K562 (cell line): ENCODE measurements at places on chromosomes 7 and 10. TPM values are rescaled to one million over a fixed set of nuclear protein-coding genes. Genes with fewer than 3 reads are reported as not detected.

DNA sequence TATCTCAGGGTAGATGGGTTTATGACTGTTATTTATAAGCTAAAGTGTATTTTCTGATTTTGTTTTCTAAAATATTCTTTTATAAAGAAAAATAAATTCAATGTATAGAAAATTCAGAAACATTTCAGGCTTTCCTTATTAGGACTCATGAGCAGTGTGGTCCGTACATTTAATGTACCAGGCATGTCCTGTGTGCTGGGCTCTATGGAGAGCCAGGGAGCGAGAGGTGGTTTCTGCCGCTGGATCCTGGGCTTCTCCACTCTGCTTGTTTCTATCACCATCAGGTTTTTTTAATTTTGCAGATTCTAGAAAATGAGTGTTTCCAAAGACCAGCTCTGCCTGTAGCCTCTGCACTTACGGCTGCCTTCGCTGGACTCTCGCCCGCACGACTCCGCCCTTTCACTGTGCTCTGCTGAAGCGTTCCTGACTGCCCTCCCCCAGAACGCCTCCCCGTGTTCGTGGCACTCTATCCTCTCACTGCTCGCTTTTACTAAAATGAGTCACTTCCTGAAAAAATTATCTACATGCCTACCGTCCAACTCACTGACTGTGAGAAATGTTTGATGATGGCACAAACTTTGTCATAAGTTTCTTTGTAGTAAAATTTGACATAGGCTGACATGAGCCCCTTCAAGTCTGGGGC is 188.5 kb downstream of the ZMYND11 start:
- no peak for DNase-seq

GRCh38 chr10:89706011-89706410 is 4.6 kb downstream of the KIF20B start:
- DNase-seq, result no peak

- DNase-seq, result no peak
Observed at GRCh38 chr7:155710530-155710929, 66.1 kb downstream of the RBM33 start.

DNA sequence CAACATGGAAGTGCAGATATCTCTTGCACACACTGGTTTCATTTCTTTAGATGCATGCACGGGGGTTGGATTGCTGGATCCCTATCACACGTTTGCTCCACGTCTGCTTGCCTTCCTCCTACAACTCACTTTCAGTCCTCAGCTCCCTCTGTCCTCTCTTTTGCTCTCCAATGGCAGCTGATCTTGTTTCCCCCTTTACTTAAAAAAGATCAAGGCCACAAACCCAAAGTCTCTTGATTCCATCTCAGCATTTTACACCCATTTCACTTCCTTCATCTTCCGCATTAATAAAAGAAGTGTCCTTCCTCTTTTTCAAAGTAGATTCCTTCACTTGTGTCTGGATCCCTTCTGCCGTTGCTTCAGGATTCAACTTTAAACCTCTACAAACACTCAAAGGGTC is 245.2 kb downstream of the DOCK4 start:
- DNase-seq, result no peak

DNA sequence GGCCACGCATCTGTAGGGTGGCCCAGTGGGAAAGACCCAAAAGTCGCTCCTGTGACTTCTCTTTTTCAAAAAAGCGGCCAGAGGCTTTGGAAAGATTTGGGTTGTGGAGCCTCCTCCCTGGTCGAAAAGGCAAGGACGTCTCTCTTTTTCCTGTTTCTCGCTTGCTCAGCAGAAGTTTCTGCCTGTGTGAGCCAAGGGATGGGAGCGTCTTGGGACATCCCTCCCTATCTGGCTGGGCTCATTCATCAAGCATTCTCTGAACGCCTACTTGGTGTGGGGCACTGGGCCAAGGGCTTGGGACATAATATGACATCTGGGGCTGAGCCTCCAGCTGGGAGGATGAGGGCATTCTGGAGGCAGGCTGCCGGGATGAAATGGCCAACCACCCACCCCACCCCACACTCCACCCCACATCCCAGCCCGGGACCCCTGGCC is 120.9 kb downstream of the C10orf105 start:
- no peak for DNase-seq

- no peak for DNase-seq
Observed at GRCh38 chr7:117123311-117123926, 170.1 kb downstream of the ST7 start.

GRCh38 chr10:113153493-113154102 is 203.6 kb downstream of the TCF7L2 start:
- no peak for DNase-seq

DNA sequence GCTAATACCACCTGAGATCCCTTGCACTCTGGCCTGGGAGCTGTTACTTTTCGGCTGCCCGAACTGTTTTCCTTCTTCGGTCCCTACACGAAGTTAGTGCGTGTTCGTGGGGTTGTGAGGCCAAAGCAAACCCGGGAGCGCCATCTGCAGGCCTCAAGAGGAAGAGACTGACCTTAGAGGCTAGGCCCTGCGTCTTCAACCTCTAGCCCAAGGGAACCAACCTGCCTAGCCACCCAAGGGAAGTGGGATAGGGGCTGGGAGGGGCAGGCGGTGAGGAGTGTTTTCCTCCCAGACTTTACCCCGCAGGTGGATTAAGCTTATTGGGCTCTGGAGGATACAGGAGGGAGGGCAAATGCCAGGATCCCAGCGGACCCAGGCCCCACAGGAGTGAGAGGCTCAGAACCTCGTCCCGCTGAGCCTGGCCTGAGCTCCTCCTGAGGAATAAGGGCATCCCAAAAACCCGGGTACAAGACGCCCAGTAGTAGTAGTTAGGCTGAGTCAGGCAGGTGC is 1.7 kb upstream of the PAX2 start:
- peak; percentile 64 for DNase-seq

DNA sequence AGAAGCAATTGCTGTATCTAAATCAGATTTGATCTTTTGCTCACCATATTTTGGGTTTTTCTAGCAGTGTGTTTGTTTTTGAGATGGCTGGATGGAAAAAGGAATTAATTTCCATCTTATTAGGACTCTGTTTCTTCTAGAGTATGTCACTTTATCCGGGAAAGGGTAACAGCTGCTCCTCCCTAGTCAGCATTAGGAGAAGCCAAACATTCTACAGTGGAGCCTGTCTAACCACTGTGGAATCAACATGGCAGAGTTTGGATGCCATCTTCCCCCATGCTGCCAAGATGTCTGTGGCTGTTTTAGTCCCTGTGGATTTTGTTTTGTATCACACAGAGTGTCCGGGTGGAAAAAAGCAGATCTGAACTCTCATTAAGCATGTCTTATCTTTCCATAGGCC is 16.0 kb upstream of the LMOD2 start:
- no peak for DNase-seq

- DNase-seq, result no peak
Observed at GRCh38 chr10:113347508-113347907, 205.3 kb upstream of the HABP2 start.

- no peak for DNase-seq
Observed at GRCh38 chr7:137950967-137951366, 50.9 kb downstream of the CREB3L2 start.

GRCh38 chr7:15626041-15626440 is 60.4 kb downstream of the MEOX2 start:
- no peak for DNase-seq

DNA sequence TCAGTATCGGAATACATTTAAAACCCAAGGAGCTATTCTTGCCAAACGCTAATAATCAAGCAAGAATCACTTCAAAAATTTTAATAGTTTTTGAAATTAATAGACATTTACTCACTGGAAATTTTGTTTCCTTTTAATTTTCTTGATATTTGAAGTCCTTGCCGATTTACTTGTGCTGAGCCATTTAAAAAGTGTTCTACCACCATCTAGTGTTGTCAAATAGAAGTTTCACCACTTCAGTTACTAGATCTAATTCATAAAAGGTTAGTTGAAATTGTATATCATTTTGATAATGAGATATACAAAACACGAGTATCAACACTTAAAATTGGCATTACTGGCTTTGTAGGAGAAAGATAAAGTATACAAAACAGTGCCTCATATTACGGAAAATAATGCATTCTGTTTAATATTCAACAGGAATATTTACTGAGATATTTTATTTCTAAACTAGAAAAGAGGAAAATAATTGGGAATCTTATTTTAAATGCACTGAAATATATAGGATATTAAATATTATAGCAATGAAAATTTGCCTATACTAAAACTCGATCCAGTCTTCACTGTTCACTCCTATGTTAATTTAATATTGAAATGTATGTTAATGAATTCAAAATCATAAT is 664.8 kb upstream of the SEMA3D start:
- no peak for DNase-seq

- no peak for DNase-seq
Observed at GRCh38 chr10:78362406-78363022, 328.9 kb downstream of the RPS24 start.

DNA sequence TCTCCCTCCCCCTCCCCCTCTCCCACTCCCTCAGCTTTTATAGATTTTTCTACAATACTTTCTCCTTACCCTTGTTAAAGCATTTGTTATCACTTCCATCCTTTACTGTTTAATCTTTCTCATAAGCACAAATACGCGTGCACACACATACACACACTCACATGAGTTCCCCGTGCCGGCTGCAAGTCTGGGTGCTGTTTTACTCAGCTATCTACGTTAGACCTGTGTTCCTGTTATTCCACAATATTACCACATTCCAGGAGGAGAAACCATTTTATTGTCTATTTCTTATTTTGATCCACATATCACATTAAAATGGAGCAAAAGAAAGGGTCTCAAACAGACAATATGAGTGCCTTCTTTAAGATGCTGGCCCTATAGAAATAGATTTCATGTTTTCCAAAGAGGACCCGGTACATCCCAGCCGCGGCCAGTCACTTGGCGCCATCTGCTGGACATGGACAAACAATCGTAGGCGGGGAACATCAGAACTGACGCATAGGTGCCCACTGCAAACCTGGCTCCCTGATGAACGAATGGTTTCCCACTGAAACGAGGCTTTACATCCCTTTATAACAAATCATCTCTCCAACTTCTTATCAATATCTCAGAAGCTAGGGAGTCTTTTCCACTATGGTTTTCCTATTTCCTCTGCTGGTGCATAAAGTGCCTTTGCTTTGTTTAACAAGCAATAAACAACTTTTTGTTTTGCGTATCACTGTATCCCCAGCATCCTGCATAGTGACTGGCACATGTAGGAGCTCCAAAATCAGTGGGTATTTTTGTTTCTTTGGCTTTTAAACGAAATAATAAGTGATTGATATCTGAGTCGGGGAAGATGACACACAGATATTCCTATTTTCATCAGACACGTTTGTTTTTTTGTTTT is 25.2 kb upstream of the OPTN start:
- DNase-seq, result peak; percentile 74

DNA sequence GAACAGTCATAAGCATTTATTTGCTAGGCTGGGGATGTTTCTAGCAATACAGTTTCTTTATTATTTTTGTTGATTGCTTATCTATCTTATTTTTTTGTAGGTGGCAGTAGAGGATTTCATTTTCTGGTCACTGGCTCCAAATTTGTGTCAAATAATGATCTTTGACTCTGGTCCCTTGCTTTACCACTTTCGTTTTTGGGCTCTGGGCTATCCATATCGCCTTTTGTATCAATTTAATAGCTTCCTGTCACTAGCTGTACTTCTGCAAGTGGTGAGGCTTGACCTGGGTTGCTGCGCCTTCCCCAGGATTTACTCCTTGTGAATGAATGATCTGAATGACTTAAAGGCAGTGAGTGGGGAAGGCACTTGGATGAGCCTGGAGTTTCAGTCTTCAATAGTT is 48.4 kb downstream of the MDFIC start:
- no peak for DNase-seq

DNA sequence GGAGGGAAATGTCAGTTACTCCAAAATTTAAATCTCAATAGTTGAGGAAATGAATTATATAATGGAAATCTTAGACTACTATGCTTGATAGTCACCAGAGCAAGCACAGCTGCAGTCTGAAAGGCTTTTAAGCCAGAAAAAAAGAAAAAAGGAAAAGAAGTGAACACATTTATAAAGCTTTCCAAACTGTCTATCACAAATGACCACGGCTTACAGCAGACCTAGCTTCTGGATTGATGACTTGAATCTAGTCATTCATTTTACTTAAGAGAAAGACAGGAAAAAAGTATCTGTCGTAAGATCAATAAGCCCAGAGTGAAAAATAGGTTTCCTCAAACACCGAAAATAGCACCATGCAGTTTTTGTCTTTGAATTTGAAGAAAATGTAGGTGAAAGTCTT is 67.9 kb upstream of the OGDHL start:
- no peak for DNase-seq

DNA sequence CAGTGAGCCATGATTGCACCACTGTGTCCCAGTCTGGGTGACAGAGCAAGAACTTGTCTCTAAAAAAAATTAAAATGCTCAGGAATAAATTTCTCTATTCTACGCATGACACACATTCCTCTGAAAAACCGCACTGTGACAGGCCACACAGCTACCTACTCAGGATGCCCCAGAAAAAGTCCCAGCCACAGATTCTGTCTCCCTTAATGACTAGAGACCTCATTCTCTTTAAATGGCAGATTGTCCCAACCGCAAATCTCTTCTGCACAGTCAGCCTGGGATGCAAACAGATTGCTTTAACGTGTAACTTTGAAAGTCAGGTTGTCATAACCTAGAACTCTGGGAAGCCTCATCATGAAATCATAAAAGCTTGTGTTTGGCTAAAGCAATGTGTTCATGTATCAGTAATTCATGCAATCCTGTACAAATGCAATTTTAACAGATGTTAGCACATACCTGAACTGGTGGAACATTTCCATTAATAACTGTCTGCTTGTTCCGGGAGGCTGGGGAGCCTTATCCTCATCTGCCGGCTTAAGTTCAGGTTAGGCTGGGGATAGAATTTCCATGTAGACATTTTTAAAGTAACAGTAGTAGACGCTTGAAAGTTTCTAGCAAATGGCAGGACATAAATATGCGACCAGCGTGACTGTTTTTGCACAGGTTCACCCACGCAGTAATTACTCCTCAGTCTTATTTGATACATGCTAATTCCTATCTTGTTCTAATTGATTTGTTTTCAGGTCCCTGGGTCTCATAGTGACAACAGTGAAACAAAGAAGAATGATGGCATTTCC is 26.2 kb upstream of the MSRB2 start:
- DNase-seq, result no peak

DNA sequence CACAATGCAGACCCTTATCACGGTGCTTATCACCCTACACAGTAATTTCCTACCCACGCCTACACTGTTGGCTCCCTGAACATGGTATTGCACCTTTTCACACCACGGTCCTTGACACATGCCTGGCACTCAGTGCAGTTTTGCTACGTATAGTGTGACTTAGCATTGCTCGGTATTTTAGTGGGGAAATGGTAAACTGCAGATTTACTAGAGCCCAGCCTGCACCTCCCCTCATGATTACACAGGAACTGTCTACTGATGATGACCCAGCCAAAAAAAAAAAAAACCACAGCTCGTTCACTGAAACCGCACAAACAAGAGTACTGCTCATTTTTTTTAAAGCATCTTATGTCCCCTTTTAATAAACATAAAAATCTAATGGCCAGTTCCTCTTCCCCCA is 124.2 kb upstream of the ZNF746 start:
- DNase-seq, result no peak

NPY4R2 gene
- polyA plus RNA-seq, result not detected in 2 replicates

SMKR1 gene
- 1.8 TPM in 2 replicates for polyA plus RNA-seq

AZGP1 gene
- not detected in 2 replicates for polyA plus RNA-seq

ENTPD7 gene
- polyA plus RNA-seq, result 4.5 TPM in 2 replicates

MPP7 gene
- 0.28 and 0.39 TPM in 2 replicates for polyA plus RNA-seq

UBE2H gene
- 12.3 and 13.3 TPM in 2 replicates for polyA plus RNA-seq

HABP2 gene
- 0.05 TPM in 1 of 2 replicates, not detected in the other for polyA plus RNA-seq

COL17A1 gene
- not detected in 2 replicates for polyA plus RNA-seq

JAZF1 gene
- polyA plus RNA-seq, result not detected in 2 replicates

PTPN20 gene
- 0.80 TPM in 1 of 2 replicates, not detected in the other for polyA plus RNA-seq
